ENCODE measurements at places on chromosomes 5 and 9.

DNA sequence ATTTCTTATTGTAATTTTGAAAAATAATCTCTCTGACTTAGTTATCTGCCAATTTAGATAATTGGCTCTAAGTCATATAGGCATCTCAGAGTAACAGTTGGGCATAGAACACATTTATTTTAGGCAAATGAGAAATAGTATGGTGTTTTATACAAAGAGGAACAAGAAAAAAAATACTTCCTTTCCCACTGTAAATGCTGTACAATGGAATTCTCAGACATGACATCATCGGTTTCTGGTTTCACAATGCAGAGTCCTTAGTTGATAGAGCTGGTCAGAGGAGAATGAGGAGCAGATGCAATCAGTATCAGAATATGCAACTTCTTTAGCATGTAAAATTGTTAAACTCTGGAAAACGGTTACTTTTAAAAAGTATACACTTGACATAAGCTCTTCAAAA, 49.4 kb downstream of the PLK2 start:
- DNase-seq = peak; percentile 94

GRCh38 chr5:154788212-154788611, 33.0 kb downstream of the LARP1 start:
- no peak for DNase-seq

DNA sequence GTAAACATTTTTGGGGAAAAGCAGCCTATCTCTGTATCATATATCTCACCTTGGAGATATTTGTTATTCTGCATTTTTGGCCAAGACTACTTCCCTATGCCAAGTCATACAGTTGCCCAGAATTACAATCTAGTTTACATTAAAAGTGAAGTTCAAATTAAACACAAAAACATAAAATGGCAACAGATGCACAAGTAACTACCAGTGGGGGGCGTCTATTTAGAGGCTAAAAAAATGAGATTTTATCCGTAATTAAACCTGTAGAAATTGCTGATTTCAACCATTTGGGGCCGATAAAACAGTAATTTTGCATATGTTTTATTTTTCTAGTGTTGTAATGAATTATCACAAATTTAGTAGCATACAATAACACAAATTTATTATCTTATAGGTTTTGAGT, 787.1 kb upstream of the CHD1 start:
- DNase-seq = no peak

- no peak for DNase-seq
Observed at GRCh38 chr5:128241051-128241695, 157.6 kb downstream of the SLC12A2 start.

DNA sequence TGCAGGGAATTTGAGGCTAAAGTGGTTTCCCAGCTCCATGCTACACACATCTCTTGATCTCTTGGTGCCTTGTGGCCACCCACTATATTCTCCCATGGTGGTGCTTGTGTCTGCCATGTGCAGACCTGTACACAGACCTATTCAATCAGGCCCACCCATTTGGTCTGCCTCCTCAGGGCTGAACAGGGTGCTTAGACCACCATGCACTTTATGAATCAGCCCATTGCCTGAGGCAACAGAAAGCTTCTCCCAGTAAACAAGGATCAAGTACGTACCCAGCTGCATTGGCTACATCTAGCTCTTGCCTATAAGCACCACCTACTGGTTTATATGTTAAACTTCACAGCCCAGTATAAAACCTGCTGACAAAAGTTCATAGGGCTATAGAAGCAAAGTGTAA, 664.3 kb upstream of the EDIL3 start:
- DNase-seq = peak; percentile 12

DNA sequence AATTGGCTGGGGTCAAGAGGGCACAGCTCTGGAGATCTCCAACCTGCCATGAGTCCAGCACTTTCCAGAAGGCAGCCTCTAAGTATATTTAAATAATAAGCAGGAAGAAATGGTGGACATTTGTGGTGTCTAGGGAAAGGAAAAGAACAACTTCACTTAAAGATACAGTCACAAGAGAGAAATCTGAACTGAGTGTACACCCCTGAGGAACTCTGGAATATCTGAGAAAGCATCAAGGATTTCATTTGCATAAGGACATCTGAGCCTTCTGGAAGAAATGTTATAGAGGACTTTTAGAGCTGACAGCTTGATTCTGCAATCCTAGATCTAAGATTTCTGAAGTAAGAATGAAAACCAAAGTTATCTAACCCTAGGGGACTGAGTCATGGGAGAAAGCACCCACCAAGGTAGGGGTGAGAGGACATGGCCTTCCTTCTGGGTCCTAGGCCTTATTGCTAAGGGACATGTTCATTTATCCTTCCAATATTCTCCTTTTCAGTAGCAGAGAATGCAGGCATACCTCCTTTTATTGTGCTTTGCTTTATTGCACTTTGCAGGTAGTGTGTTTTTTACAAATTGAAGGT, 253.4 kb upstream of the SLC24A2 start:
- no peak for DNase-seq

DNA sequence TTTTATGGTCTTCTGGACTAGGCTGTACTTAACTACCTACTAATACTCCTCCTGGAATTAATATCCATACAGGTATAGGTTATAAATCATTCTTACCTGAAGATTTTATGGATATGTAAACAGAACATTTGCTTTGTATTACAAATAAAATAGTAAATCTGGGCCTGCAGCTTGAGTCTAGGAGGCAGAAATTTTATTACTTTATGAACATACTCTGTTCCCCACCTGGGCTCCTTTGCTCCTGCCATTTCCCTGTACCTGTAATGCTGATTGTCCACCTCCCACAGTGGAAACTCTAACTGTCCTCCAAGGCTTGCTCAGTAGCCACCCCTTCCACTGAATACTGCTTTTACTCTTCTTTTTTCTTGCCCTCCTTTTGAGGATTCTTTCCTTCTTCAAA, 108.0 kb downstream of the PAM start:
- no peak for DNase-seq

GRCh38 chr9:33988219-33988890, 60.3 kb downstream of the UBAP2 start:
- no peak for DNase-seq

- no peak for DNase-seq
Observed at GRCh38 chr9:92385953-92386352, 18.4 kb downstream of the OGN start.

DNA sequence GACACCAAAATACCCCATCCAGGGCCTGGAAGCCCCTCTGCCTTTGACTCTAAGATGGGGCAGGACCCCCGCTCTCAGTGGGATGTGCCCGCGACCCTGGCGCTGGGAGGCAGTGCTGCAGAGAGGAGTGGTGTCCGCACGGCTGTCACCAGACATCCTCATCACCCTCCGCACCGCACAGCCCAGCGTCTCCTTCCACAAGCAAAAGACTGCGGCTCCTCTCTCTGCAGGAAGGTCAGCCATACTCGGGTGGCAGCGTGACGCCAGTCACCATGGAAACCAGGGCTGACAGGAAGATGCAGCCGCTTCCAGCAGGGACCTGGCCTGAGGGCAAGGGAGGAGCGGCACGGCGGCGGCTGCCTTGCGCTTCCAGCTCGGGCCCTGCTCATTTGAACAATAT, 17.1 kb upstream of the SLC6A3 start:
- DNase-seq = no peak

DNA sequence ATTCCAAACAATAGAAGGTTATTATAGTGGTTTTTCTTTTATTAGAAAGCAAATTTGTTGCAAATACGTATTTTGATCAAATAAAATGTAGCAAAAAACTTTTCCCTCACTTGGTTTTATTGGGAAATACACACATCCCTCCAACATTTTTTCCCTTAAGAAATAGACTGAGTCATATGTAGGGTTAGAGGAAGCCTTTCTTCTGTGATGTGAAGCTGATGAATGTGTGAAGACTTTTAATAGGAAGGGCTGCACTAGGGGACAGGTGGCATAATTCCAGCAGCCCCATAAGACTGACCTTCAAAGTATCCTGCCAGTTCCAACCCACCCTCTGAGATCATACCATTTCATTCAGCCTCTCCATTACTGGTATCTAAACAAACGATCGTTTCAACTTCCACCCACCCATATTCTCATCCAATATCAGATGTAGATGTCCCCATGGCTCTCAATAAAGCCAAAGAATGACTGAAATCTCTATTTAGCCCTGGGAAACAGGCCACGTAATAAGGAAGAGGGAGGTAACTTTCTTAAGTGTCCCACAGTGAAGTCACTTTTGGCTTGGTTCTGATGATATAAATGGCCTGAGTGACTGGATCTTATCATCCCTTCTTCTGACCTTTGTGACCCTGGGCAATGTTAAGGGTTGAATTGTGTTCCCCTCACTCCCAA, 64.7 kb upstream of the LPAR1 start:
- DNase-seq = no peak

GRCh38 chr9:79325501-79325900, 246.3 kb upstream of the TLE4 start:
- DNase-seq = no peak

DNA sequence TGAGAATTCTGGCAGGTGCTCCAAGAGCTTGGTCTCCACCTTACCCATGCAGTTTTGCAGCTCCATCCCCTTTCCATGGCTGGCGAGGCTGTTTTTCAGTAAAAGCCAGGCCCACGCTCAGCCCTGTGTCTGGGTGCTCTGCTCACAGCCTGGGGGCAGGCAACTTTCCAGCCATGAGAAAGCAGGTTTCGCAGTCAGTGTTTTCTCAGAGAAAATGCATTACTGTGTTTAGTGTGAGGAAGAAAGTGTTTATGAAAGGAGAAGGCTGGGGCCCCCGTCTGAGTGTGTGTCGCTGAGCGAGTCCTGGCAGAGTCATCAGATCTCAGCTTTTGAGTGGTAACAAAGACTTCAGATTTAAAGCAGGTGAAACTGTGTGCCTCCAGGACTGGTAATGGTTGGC, 248.1 kb downstream of the IRX1 start:
- no peak for DNase-seq

GRCh38 chr9:127036437-127036836, 86.0 kb downstream of the ANGPTL2 start:
- no peak for DNase-seq

DNA sequence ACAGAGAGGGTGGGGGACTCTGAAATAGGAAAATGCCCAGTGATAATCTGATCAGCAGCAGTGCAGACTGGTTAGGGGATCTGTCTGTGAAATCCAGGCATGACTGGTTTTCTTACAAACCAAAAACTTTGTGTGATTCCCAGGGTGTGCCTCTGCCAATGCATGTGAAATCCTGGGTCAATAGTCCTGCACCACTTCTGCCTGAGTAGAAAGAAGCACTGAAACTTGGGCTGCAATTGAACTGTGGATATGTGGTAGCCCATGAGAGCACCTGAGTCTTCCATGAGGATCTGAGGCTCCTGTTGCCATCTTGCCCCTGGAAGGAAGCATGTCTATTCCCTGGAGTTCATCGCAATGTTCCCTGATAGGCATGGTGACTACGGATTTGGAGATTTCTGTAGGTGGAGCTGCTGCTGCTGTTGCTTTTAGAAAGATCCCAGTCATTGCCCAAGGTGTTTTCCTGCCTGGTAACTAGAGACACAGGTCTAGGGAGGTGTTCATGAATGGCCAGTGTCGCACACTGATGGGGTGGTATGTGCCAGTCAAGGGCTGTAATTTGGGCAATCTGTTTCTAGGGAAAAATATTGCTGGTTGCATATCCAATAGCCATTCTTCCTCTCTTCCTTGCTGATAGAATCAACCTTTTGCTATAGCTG, 146.7 kb downstream of the CARTPT start:
- peak; percentile 3 for DNase-seq

- no peak for DNase-seq
Observed at GRCh38 chr5:67043796-67044511, 152.6 kb downstream of the CD180 start.

- DNase-seq = no peak
Observed at GRCh38 chr5:1179383-1179715, 22.0 kb upstream of the SLC6A19 start.

DNA sequence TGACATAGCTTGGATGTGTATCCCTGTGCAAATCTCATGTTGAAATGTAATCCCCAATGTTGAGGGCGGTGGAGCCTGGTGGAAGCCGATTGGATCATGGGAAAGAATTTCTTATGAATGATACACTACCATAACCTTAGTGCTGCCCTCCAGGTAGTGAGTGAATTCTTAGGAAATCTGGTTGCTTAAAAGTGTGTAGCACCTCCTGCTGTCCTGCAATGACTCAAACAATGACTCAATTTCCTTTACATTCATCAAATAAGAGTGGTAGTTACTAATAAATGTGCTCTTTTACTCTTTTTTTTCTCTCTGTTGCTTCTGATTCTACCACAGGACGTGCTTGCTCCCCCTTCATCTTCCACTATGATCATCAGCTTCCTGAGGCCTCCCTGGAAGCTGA, 1696.0 kb upstream of the CDH9 start:
- no peak for DNase-seq

- DNase-seq = no peak
Observed at GRCh38 chr9:131798246-131798645, 58.4 kb upstream of the RAPGEF1 start.

DNA sequence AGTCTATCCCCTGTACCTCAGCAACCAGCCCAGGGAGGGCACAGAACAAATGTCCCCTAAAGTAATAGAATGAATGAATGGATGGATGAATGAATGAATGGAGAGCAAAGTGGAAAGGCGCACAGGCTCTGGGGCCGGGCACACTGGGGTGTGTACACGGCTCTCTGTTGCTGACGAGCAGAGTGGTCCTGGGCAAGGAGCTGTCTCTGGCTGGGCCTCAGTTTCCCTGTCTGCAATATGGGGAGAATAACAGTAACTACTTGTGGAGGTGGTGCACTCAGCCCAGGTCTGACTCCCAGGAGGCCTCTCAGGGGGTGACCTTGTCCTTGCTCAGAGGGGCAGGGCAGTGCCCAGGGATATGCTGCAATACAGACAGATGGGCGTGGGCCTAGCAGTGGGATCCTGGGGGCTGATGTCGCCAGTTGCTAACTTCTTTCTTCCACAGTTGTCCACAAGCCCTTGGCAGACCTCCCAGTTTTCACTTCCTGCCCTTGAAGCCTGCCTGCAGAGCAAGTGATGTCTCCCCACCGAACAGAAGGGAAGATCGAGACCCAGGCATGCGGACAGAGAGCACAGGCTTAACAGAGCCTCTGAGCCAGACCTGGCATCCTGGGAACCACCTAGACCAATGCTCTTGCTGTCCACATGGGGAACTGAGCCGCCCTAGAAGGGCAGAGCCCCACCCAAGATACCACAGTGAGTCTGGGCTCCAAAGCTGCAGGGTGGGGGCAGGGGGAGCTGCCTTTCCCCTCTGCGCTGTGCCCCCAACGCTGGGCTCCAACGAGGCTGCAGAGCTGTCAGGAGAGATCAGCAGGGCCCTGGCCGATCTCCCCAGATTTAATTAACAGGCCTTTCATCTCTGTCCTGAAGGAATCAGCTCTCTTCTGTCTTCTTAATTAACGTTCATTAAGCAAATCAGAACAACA, 13.6 kb upstream of the LAMC3 start:
- DNase-seq = peak; percentile 56

DNA sequence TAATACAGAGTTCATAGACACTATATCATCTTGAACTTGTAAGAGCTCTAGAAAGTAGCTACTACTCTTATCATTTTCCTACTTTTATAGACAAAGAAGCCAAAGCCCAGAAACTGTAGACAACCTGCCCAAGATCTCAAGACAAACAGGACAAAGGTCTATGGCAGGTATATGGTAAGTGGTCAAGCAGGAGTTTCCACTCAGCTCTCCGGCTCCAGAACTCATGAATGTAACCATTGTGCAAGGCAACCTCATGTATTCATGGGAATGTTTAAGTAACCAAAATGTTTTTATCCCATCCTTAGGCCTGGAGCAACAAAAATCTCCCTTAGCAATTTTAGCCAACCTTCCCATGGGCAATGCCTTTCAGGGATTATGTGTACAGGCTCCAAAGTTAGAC, 163.4 kb upstream of the PUM3 start:
- no peak for DNase-seq

GRCh38 chr9:109574061-109574882, 76.2 kb upstream of the PTPN3 start:
- peak; percentile 63 for DNase-seq

All from suppressor macrophage treated with lipopolysaccharide for 1 hour (primary cell).